ENCODE measurements at places on chromosomes 4 and X.

GRCh38 chr4:6268650-6269615 is 717 bp upstream of the WFS1 start:
- no peak for DNase-seq

DNA sequence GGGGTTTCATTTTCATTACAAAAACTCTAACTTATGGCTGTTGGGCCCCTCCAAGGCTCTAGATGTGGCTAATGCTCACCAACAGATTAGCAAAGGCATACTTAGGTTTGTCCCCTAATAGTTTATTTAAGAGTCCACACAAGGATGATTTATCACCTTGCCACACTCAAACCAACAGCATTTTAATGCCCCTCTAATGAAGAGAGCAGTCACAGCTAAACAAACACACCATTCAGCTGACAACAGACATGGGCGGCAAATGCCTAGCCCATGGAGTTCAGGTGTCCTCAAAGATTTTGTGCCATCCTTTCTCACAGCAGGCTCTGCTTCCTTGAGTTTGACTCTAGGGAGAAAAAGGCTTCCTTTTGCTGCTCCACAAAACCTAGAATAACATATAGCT is 61.8 kb upstream of the CITED1 start:
- no peak for DNase-seq

DNA sequence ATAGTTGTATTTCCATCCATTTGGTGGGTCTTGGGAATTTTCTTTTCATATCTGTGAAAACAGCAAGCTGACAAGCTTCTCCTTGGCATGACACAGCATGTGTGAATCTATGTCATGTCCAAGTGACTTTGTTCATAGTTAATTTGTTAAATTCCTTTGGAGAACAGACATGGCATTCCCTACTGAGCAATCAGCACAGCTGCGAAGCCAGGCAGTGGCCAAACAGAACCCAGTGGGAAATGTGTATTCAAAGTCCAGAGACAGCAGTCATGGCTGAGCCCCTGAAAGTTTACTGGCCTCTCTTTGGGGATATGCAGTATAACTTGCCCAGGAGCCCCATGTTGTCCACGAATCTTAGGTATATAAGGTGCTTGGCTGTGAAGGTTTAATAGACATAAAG is 474.7 kb downstream of the NKX6-1 start:
- DNase-seq, result no peak

GRCh38 chrX:5086388-5086787 is 1142.3 kb downstream of the NLGN4X start:
- no peak for DNase-seq

Measured in mucosa of descending colon (tissue), 3 donors.